ENCODE measurements at places on chromosomes 3 and 15. TPM values are rescaled to one million over a fixed set of nuclear protein-coding genes. Genes with fewer than 3 reads are reported as not detected.

Gene SNX1
- 117 TPM for total RNA-seq

Gene SEMA7A
- total RNA-seq = 88.0 TPM

Gene DOCK3
- 1.7 TPM for total RNA-seq

Gene ITGA11
- total RNA-seq = 2.1 TPM

Gene ACTRT3
- total RNA-seq = 1.1 TPM

Gene PLA2G4D
- total RNA-seq = not detected

Gene ARGFX
- total RNA-seq = not detected
